ENCODE measurements at places on chromosomes 6 and 20.
A peak's percentile ranks its signal among the peaks of the same experiment; 100 is the strongest.

- DNase-seq, result peak; percentile 25
Measured at GRCh38 chr6:41588111-41588510, 41.9 kb downstream of the FOXP4 start.

GRCh38 chr20:39717936-39718335 is 755.8 kb downstream of the DHX35 start:
- no peak for DNase-seq

- no peak for DNase-seq
Measured at GRCh38 chr6:127483399-127484055, 24.3 kb upstream of the KIAA0408 start.

GRCh38 chr6:7469696-7470095 is 71.8 kb upstream of the DSP start:
- no peak for DNase-seq

DNA sequence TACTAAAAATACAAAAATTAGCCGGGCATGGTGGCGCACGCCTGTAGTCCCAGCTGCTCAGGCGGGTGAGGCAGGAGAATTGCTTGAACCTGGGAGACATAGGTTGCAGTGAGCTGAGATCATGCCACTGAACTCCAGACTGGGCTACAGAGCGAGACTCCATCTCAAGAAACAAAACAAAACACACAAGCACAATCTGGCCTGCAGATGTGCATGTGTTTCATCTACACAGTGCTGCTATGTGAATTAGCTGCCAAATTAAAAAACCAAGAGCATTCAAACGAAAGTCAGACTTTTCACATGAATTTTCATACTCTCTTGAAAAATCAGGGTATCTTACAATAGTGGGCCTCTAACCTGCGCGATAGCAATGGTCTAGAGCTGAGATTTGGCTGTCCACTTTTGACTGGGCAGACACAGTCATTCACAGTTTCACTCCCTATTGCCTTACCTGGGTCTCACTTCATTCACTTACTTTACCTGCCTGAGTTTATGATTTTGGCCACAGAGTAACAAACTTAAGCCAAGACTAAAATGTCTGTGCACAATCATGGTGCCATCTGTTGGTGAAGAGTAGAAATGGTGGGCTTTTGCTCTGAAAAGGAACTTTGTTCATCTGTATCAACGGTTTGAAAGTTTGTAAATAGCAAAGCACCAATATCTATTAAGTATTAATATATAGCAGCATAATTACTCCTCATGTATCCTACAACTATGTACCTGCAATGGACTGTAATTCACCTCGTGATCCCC is 138.5 kb upstream of the UST start:
- no peak for DNase-seq

Data from NCI-H524 treated with DMSO at 0.1 percent for 48 hours (cell line).